ENCODE measurements at places on chromosomes 16 and 17.
A peak's percentile ranks its signal among the peaks of the same experiment; 100 is the strongest.

DNA sequence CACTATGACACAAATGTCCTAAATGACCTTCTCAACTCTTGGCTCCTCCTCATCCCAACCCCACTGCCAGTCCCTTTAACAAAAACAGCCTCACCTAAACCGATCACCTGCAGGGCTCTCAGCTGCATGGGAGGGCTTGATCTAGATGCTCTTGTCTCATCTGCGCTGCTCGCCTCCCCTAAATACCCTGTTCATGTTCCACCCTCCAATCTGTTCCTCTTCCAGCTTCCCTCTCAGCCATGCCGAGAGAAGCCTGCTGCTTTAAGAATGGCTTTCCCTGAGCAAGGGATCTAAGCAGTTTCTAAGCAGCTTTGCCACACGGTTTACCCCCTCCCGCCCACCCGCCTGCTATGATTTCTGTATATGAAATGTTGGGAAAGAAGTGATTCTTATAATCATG, 23.7 kb downstream of the PIPOX start:
- no peak for DNase-seq

GRCh38 chr17:74532115-74532514, 840 bp upstream of the CD300LB start:
- no peak for DNase-seq

- DNase-seq: no peak
Measured at GRCh38 chr17:41563607-41564170, 8.2 kb downstream of the KRT9 start.

DNA sequence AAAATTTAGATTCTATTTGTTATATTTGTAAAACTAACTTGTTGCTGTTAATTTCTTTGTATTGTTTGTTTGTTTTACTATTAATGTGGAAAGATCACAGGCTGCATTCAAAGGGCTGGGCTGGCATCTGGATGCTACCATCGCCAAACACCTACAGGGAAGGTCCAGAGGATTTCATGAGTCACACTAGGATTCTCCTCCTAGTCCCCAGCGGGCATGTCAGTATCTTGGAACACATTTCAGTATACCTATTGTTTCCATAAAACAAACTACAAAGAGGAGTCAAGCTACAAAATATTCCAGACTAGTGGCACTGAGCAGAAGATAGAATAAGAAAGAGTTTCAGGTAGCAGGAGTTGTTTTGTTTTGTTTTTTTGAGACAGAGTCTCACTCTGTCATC, 55.3 kb downstream of the NOG start:
- DNase-seq: no peak

- DNase-seq: peak; percentile 28
Measured at GRCh38 chr17:79707931-79708891, 22.5 kb upstream of the ENPP7 start.
